ENCODE measurements at places on chromosomes 6 and 20.

- peak; percentile 56 for DNase-seq
Observed at GRCh38 chr6:111087871-111088667, 766 bp downstream of the SLC16A10 start.

DNA sequence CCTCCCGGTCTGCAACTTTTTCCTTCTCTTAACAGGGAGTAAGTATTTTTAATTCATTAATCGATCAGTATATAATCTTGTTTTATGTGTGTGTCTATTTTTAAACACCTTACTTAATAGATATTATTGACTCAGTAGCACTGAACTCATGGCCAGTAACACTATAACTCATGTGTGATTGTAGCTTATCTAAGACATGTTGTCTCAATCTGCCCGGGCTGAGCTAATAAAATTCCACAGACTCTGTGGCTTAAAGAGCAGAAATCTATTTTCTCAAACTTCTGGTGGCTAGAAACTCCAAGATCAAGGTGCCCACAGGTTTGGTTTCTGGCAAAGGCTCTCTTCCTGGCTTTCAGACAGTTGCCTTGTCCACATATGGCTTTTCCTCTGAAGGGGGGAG lies 68.8 kb upstream of the TNFAIP3 start:
- DNase-seq = no peak

- DNase-seq = no peak
Observed at GRCh38 chr6:94251878-94252277, 832.5 kb upstream of the EPHA7 start.

DNA sequence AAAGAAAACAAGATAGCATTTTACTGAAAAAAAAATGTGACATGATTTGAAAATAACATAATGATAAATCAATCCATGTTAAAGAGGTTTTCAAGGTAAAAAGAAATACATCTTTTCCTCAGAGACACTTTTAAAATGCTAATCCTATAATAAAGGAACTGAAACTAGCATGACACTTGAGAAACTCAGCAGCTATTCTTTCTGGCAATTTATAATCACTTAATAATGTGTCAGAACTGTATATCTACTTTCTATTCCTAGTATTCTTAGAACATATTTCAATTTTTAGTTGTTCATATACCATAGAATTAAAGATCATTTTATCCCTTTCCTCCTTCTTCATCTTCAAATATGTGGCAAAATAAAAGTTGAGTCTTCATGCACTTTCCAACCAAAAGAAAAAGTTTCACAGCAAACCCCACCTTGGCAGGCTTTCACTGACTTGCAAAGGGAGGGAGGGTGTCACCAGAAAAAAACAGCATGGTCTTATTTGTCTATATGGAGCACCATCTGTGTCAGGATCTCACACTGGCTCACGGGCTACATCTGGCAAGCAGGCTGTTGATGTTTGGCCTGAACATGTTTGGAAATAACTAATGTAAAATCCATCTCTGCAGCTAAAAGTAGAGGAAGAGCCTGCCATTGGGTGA lies 48.5 kb downstream of the FHL5 start:
- DNase-seq = no peak

GRCh38 chr20:34904202-34904621 lies 27.8 kb downstream of the ACSS2 start:
- no peak for DNase-seq

DNA sequence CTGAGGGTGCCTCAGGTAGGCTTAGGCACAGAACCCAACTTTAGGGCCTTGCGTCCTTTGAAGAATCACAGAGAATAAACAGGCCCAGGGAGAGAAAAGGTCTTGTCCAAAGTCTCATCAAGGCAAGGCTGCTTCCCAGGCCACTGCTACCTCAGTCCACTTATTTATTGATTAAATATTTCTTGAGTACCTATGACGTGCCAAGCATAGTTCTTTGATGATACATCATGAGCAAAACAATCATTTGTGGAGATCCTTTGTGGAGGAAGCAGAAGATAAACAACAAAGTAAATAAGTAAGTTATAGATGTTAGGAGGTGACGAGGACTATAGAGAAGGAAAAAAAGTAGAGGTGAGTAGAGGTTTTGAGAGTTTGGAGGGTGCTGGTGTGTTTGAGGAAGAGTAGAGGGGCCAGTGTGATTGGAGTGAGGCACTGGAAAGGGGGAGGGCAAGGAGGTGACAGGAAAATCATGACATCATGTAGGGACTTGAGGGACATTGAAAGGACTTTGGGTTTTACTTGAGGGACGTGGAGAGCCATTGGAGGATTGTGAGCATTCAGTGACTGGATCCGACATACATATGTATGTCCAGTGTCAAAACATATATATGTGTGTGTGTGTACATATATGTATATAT lies 14.1 kb upstream of the CHMP4B start:
- no peak for DNase-seq

DNA sequence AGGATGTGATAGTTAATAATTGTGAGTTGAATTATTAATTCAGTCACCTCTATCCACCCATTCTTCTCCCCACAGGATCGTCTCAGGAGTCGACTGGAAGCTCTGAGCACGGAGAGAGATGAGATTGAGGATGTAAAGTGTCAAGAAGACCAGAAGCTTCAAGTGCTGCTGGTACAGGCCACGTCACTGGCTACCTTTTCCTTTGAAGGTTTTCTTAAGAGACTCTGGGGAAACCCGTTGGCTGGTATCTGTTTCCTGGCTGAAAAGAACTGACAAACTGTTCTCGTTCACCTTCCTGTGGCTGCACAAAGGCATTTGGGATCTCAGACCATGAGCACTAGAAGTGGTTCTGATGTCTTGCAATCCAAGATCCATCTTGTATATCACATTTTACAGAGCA lies 3.8 kb downstream of the TRIM15 start:
- DNase-seq = no peak
